ENCODE measurements at places on chromosomes 2 and 18.

GRCh38 chr18:323253-323622 is 55.4 kb upstream of the THOC1 start:
- H3K4me3 ChIP-seq = no peak overlapping the region
- no peaks in the 10 kb centered on the region for H3K36me3 ChIP-seq
- H3K4me1 ChIP-seq = peaks cover 6% of the 10 kb centered on the region

GRCh38 chr2:205868053-205868452 is 185.8 kb downstream of the NRP2 start:
- H3K4me1 ChIP-seq = no peaks in the 10 kb centered on the region
- no peak overlapping the region for H3K4me3 ChIP-seq
- DNase-seq = no peak
- H3K27me3 ChIP-seq = no peaks in the 10 kb centered on the region
- H3K36me3 ChIP-seq = no peaks in the 10 kb centered on the region

GRCh38 chr2:14891546-14891945 is 259.0 kb downstream of the LRATD1 start:
- no peaks in the 10 kb centered on the region for H3K4me1 ChIP-seq
- no peak overlapping the region for H3K4me3 ChIP-seq
- no peak overlapping the region for H3K27ac ChIP-seq
- H3K27me3 ChIP-seq = no peaks in the 10 kb centered on the region
- no peak for DNase-seq

GRCh38 chr18:56641714-56642337 is 3.4 kb upstream of the TXNL1 start:
- no peak overlapping the region for H3K4me3 ChIP-seq
- no peak overlapping the region for H3K27ac ChIP-seq
- H3K36me3 ChIP-seq = no peaks in the 10 kb centered on the region
- H3K4me1 ChIP-seq = peaks cover 13% of the 10 kb centered on the region
- no peak for DNase-seq

GRCh38 chr2:234495251-234496054 is 1.4 kb downstream of the ARL4C start:
- no peaks in the 10 kb centered on the region for H3K36me3 ChIP-seq
- H3K4me3 ChIP-seq = peak overlapping the region; percentile 70
- peak overlapping the region; percentile 93 for H3K27ac ChIP-seq
- H3K27me3 ChIP-seq = no peaks in the 10 kb centered on the region

- H3K4me3 ChIP-seq = no peak overlapping the region
- H3K27me3 ChIP-seq = no peaks in the 10 kb centered on the region
- H3K4me1 ChIP-seq = peaks cover 15% of the 10 kb centered on the region
- no peak overlapping the region for H3K27ac ChIP-seq
Measured at GRCh38 chr2:226831266-226831665, 4.6 kb upstream of the RHBDD1 start.

DNA sequence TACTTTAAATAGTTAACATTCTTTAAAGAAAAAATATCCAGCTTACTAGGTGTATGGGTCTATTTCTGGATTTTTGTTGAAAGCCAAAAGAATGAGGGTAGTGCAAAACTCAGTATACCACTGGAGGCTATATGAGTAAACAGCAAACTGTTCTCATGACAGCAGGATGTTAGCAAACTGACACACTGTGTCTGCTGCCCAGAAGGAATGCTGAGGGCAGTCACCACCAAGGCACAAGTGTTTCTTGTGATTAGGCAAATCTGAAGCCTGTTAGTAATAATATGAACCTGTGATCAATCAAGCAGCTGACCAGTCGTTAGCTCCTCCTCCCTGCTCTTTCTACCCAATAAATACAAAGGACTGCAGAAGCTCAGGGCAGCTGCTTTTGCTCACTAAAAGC is 50.5 kb upstream of the SULT1C3 start:
- no peak overlapping the region for H3K27ac ChIP-seq
- H3K4me3 ChIP-seq = no peak overlapping the region
- no peak for DNase-seq
- no peaks in the 10 kb centered on the region for H3K27me3 ChIP-seq
- H3K36me3 ChIP-seq = no peaks in the 10 kb centered on the region

DNA sequence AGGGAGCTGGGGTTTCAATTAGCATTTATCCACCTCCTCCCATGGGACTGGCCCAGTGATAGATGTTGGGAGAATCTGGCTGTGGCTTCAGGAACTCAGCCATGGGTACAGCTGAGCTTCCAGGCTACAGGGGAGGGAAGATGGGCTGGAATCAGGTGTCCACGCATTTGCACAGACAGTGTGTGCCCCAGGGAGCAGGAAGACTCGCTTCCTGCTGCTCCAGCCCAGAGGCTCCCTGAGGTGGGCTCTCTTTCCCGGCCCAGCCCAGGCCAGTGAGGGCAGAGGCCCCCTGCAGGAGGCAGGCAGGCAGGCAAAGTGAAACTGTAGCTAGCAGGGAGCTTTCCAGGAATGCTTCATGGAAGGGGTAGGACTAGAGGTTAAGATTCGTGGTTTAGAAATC is 28.7 kb downstream of the DYSF start:
- H3K4me1 ChIP-seq = no peaks in the 10 kb centered on the region
- H3K27me3 ChIP-seq = no peaks in the 10 kb centered on the region
- H3K27ac ChIP-seq = no peak overlapping the region

GRCh38 chr18:75068682-75069435 is 140.1 kb downstream of the PTGR3 start:
- H3K4me1 ChIP-seq = no peaks in the 10 kb centered on the region
- no peaks in the 10 kb centered on the region for H3K27me3 ChIP-seq
- no peak overlapping the region for H3K4me3 ChIP-seq
- H3K27ac ChIP-seq = no peak overlapping the region

DNA sequence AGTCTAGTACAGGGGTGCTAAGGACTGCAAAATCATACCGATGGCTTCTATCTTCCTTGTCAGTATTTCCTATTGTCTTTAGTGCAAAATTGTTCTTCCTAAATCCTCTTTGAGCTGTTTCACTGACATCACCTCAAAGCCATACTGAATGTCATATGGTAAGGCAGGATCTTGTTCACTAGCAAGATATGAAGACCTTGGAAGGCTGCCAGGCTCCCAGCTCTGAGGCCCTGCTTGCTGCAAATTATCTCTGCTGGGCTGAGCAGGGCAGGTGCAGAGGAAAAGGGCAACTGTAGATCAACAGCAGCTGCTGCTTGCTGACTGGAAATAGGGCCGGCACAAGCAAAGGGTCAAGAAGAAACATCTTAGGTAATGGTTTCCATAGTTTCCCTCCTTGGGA is 58.2 kb downstream of the PMAIP1 start:
- peaks cover 26% of the 10 kb centered on the region for H3K4me1 ChIP-seq
- H3K36me3 ChIP-seq = no peaks in the 10 kb centered on the region
- DNase-seq = no peak
- no peaks in the 10 kb centered on the region for H3K27me3 ChIP-seq

- no peak overlapping the region for H3K27ac ChIP-seq
- H3K4me3 ChIP-seq = no peak overlapping the region
- no peaks in the 10 kb centered on the region for H3K27me3 ChIP-seq
- peaks cover 12% of the 10 kb centered on the region for H3K4me1 ChIP-seq
- no peak for DNase-seq
- peaks cover 8% of the 10 kb centered on the region for H3K36me3 ChIP-seq
Measured at GRCh38 chr2:128262315-128263253, 56.1 kb downstream of the HS6ST1 start.

DNA sequence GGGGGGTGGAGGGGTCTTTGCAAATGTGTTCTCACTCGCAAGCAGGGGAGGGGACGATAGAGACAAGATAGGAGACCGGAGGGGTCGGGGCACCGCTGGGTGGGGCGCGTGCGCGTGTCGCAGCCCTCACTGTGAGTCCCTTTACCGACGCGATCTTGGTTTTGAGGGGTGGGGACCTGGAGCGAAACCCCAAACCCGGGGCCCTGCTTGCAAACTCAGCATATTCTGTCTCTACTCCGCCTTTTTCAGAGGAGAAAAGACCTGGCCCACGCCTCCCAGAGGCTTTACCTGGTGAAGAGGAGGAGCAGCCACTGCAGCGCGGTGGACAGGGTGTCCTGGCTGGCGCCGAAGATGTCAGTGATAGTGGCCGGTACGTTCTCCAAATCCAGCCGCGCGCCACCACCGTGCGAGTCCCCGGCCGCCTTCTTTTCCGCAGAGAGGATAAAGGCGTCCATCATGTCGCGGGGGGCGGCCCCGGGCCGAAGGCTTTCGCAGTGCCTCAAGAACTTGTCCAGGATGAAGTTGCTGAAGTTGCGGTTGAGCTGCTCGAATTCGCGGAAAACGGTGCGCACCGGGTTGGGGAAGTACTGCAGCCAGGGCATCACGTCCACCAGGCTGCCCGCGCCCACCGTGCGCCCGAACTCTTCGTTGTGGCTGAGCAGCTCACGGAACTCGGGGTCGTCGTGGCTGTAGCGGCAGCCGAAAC is 1.7 kb downstream of the CYP1B1 start:
- no peaks in the 10 kb centered on the region for H3K36me3 ChIP-seq
- peak overlapping the region; percentile 76 for H3K4me3 ChIP-seq
- peaks cover 20% of the 10 kb centered on the region for H3K27me3 ChIP-seq
- DNase-seq = no peak
- H3K4me1 ChIP-seq = peaks cover 41% of the 10 kb centered on the region
- no peak overlapping the region for H3K27ac ChIP-seq

DNA sequence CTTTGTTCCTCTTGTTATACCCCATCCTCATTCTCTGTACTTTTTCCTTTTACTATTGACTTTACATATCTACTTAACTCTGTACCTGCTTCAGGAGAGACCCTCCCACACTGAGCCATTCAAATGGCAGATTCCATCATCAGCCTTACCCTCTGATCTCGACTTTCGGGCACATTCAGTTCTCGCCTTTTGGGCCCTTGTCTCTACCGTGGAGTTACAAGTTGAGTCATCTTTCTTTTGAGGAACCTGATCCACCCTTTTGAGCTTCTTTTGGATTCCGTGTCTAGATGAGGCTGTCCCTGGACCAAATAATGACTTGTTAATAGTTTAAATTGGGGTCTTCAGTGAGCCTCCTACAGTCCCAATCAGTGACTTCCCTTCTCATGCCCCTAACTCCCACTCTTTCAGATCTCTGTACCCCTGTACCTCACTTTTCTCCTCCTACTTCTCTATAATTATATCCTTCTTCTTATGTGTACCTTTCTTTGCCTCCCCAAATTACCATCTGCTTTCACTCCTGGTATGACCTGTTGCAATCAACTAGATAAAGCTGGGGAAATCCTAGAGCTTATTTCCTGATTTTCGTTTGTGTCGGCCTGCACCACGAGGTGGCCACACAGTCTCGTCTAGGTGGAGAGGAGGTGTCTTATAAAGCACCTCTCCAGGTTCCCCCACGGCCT is 17.2 kb downstream of the SP110 start:
- H3K36me3 ChIP-seq = peaks cover 96% of the 10 kb centered on the region
- no peak overlapping the region for H3K4me3 ChIP-seq
- no peak overlapping the region for H3K27ac ChIP-seq
- no peaks in the 10 kb centered on the region for H3K4me1 ChIP-seq
- H3K27me3 ChIP-seq = no peaks in the 10 kb centered on the region

- no peak for DNase-seq
- H3K4me3 ChIP-seq = peak overlapping the region; percentile 71
- H3K4me1 ChIP-seq = peaks cover 9% of the 10 kb centered on the region
- H3K36me3 ChIP-seq = peaks cover 16% of the 10 kb centered on the region
- no peaks in the 10 kb centered on the region for H3K27me3 ChIP-seq
Measured at GRCh38 chr2:38778687-38779082, 675 bp downstream of the GEMIN6 start.

- H3K36me3 ChIP-seq = no peaks in the 10 kb centered on the region
- H3K27me3 ChIP-seq = no peaks in the 10 kb centered on the region
- DNase-seq = no peak
- peaks cover 17% of the 10 kb centered on the region for H3K4me1 ChIP-seq
Measured at GRCh38 chr2:224417361-224417729, 15.4 kb upstream of the FAM124B start.
